Activated CD4-positive, alpha-beta T cell treated with anti-CD3 and anti-CD28 coated beads, Interleukin-2, amount 50 U/mL, for 16 hours (primary cell): ENCODE measurements at places on chromosomes 4 and X.

DNA sequence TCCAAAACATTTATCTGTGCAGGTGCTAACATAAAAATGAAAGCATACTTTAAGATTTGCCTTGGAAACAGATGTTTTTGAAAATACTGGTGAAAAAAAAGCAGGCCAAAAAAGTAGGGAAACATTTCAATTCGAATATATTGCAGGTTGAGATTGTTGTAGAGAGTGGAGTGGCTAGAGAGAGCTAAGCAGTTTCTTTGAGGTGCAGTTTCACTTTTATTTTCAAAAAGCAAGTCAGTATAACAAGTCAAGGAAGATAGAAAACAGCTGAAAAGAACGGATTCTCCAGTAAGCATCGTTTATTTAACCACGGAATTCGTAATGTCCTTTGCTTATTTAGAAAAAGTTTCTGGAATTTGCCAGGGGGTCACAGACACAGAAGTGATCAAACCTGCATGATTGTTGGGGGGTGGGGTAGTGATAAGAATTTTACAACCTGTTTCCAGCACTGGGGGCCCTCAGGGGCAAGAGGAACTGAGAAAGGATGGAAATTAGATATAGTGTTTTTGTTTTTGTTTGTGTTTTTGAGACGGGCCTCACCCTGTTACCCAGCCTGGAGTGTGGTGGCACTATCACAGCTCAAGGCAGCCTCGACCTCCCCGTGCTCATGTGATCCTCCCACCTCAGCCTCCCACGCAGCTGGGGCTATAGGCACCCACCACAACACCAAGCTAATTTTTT is 175.0 kb downstream of the TENM3 start:
- DNase-seq, result no peak

- DNase-seq, result no peak
Measured at GRCh38 chr4:137509855-137510282, 22.4 kb downstream of the PCDH18 start.

DNA sequence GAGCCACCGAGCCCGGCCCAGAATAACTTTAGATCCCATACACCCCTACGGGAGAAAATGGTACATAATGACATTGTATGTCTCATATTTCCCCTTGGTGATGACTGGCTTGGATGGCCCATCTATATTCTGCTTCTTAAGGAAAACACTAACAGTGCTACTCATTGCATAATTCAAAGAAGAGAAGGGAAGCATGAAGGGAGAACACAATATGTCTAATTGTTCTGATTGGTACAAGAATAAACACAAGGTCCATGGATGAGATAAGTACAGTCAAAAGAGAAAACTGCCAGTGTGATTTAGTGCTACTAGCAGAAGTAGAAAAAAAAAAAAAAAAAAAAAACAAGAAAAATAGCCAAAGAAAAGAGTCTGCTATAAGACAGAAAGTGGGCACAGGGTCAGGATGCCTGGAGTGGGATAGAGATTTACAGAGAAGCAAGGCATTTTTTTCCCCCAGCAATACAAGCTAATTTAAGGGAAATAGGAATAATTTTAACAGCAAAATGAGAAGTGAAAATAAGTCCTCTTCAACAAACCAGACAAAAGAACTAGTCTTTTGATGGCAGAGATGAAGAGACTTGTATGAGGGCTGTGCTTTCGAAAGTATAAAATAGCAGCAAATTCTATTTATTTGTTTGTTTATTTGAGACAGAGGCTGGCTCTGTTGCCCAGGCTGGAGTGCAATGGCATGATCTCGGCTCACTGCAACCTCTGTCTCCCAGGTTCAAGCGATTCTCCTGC is 96.5 kb upstream of the MAP3K15 start:
- DNase-seq, result no peak

GRCh38 chrX:39871648-39872047 is 226.1 kb downstream of the BCOR start:
- DNase-seq, result no peak

DNA sequence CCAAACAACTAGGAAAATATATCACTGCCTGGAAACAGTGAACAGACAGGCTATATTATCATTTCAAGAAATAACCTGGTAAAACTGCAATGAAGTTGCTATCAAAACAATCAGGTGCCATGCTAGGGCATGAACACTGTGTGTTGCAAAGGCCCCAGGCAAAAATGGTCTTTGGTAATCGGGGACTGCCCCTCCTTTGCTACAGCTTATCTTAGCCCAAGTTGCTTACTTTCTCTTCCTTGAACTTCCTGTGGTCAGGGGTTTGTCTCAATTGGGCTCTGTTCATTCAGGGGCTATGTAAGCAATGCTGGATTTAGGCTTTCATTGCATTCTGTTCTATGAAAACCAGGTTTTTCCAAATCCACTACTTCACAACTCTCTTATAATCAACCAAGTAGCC is 30.4 kb downstream of the SCML1 start:
- DNase-seq, result no peak

DNA sequence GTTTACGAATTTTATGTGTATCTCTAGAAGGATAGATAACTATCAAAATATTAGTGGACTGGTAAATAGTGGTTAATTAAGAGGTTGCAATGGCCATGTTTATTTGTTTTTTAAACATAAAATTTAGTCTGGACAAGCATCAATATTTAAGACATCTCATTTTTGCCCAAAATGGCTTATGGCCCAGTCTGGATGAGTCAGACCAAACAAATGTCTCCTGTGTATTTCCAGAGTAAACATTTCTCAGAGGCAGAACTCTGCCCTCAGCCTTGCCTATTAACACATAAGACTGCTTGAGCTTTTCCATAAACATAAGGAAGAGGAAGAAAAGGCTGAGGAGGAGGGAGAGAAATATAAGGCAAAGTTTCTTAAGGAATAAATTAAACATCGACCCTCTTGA is 277.1 kb upstream of the DIAPH2 start:
- DNase-seq, result no peak

DNA sequence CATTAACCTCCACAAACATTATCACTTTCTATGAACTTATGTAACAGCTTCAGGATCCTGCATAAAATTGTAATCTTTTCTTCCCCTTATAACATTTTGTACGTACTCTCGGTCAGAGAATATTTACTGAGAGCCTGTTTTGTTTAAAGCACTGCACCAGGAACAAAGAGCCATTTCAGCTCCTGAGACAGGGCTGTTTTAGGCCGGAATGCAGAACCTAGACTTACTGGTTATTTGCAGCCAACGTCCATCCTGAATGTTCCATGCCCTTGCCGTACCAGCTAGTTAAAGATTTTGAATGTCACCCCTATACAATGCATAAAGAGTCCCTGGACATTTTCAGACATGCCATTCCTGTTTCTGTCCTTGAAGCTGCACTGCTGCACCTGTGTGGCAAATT is 248.8 kb downstream of the PCDH7 start:
- DNase-seq, result no peak

DNA sequence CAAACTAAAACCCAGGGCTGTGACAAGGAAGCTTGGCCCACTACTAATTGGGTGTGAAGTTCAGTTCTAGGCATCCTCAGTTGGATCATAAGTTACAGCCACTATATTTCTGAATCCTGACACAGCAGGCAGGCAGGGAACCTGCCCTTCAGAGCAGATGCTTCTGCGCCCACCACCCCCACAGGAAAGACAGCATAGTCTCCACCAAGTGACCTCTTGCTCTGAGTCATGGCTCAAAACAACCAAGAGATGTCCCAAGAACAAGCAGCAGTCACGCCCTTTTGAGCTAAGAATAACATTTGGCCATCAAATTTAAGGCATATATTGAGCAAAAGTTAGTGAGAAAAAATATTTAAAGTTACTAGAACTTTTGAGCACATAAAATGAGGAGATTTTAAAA is 170.7 kb upstream of the SMARCAD1 start:
- no peak for DNase-seq
